ENCODE measurements at places on chromosomes 2 and 18.

DNA sequence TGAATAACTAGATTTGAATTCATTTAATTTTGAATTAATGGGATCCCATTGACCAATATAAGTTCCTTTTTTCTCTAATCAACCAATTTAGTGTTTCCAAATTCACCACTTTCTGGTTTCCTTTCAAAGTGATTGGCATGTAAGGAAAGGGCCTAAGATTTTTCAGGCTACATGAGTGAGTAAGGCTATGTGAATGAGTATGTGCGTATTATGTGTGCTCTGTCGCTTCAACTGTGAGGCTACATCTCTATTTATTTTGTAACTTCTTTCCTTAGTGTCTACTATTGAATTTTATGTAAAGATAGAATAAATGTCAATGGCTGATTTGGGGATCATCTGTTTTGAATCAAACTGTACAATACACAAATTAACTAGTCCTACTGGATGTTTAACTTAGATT is 110.6 kb downstream of the ABCA12 start:
- DNase-seq = no peak

DNA sequence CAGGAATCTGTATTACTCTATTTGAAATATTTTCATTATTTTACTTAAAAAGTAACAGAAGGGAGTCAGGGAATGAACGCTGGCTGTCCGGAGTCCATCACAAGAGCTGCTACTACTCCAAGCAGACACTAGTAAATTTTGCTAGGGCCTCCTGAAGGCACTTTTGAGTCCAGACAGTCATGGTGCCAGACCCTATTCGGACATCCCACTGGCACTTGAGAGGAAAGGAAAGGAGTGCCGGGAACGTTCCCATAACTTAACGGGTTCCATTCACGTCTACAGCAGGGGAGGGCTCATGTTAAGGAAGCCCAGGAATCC is 563 bp upstream of the GMCL1 start:
- DNase-seq = no peak

DNA sequence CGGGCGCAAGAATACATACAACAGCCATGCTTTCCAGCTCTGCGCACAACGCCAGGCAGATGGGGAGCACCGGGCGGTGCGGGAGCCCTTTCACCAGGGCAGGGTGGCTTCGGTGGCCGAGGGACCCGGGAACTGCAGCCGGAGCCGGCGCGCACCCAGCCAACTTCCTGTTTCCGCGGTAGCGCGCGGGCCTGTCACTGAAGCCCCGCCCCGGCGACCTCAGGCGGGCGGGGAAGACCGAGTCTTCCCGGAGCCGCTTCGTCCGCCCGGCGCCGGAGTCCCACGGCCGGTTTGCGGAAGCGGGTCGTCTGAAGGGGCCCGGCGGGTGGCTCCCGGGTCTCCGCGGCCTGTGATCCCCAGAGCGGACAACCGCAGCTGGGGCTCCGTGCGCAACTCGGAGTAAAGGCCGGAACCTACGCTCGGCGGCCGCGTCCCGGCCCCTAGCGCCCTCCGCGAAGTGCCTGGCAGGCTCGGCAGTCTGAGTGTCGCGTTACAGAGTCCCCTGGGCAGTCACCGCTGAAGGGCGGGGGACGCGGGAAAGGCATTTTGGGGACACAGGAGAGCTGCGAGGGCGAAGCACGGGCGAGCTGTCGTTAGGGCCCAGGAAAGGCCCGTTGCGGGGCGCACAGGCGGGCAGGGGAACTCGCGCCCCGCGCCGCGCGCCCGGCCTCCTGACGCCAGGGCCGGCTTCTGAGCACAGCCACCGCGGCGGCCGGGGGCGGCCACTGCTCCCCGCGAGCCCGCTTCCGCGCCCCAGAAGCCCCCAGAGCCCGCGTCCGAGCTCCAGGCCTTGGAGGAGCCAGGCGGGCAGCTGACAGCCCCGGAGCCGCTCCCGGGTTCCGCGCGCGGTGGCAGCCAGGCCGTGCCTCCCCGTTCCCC is at the start of gene MPPE1:
TSS of gene MPPE1 (minus strand) at position 136 of the 879 bp plus-strand sequence. CDS start 11,053 bp downstream, outside the sequence.
- DNase-seq = peak; percentile 92

DNA sequence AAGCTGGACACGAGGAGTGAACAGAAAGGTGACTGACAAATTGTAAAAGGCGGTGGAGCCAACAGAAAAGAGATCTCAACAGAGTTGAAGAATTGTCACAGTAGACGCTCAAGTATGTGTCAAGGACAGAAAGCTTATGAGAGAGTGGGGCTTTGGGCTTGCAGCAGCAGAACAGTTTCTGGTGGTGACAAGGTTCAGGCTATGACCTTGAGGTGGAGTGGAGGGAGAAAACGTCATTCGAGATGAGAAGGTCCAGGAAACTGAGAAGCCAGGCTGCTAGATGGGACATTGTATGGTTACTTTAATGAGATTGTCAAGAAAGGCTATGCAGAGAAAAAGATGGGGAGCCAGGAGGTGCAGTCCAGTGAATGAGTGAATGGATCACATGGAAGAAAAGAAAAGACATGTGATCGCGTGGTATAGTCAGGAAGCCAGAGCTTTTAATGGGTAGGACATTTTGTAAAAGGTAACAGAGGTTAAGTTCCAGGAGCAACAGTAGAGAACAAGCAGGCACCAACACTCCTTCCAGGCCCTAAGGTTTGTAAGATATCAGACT is 91.1 kb upstream of the EPC2 start:
- no peak for DNase-seq

- no peak for DNase-seq
Measured at GRCh38 chr2:120600335-120600734, 135.3 kb upstream of the GLI2 start.

GRCh38 chr2:153487448-153487847 is 8.9 kb upstream of the RPRM start:
- no peak for DNase-seq

DNA sequence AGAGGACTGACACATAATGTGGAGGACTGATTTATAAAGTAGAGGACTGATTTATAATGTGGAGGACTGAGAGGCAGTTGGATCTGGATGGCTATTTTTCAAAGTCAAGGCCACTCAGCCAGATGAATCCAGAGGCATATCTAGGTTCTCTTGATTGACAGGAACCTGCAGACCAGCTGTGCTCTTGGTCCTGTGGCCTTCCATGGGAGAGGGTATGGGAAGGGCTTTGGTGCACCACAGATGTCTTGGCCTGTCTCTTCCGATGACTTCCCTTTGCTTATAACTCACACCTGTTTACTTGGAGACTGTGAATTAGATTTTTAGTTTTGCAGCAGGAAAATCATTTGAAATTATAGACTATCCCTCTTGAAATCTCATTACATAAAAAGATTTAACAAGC is 32.3 kb downstream of the AGAP1 start:
- no peak for DNase-seq

GRCh38 chr2:16552202-16552601 is 113.4 kb downstream of the CYRIA start:
- DNase-seq = no peak

DNA sequence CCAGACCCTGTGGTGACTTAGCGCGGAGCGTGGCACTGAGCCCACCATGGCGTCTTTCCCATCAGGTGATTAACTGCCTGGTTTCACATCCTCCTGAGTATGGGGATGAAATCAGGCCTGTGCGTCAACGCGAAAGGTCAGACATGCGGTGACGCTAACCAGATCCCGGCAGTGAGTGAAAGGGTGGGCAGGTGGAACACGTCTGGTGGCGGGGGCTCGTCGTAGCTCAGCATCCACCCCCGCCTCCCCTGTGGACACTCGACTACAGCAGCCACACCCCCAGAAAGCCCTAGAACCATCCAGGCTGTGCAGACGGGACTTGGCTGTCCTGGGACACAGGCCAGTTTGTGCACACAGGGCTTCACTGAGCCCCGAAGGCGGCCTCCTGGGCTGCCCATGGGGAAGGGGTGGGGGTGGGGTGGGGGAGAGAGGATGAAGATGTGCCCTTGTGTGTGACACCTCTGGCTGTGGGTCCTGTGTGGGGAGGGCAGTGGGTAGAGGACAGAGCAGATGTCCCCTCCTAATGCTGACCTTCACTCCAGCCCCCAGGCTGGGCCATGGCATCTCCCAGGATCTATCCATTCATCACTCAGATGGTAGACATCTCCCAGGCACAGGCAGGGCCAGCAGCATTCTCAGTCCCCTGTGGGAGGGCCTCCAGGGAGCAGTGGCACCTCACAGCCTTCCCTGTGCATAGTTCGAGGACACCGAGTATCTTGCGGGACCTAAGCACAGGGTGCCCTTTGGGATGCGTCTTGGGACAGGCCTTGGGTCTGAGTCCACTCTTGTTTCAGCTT is 27.5 kb downstream of the RAMP1 start:
- no peak for DNase-seq

- no peak for DNase-seq
Measured at GRCh38 chr2:30541680-30542079, 94.6 kb downstream of the LCLAT1 start.

Measured in iPS-NIHi11 (cell line).